CD4-positive, alpha-beta T cell treated with Interleukin-12 subunit alpha and Interleukin-12 subunit beta, for 1 hour (primary cell): ENCODE measurements at places on chromosomes 2 and 18.
A peak's percentile ranks its signal among the peaks of the same experiment; 100 is the strongest.

- DNase-seq = no peak
Measured at GRCh38 chr2:92073036-92073814, 2798.0 kb upstream of the TEKT4 start.

GRCh38 chr2:101995804-101996203 lies 4.0 kb downstream of the IL1R2 start:
- DNase-seq = no peak

- DNase-seq = no peak
Measured at GRCh38 chr18:36633961-36634412, 194.8 kb downstream of the TPGS2 start.

GRCh38 chr2:57828221-57828620 lies 218.4 kb upstream of the VRK2 start:
- DNase-seq = no peak

GRCh38 chr2:11938196-11938595 lies 191.8 kb downstream of the LPIN1 start:
- no peak for DNase-seq

DNA sequence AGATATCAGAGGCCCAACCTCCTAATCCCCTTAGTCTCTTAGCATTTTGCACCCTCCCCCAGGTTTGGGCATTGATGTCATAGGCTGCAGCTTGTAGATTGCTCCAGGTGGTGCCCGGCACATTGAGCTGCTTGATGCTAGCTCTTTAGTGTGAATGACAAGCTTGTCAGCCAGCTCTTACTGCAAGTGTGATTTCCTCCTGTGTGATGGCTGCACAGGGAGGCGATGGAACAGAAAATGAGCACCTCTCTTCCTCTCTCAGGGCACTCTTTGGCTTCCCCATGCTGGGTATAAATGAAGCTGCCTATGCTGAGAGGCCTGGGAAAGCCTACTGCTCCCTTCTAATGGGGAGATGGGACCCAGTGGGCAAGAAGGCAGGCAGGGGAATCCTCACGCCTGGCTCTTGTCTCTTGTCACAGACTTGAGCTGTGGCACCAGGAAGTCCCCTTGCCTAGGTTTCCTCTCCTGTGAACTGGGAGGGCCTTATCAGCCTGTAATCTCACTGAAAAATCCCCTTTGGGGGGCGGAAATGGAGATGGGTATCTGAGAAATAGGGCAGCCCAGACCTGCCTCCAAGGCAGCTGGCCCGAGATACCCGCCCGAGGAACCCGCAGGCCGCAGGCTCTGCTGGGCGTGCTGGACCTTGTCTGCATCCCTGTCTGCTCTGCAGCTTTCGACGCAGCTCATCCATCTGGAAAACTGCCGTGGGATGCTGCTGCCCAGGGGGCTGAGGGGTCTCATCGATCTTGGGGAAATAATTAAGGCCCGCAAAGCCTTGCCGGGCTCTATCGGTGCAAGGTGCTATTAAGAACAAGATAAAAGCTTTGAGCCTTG lies 163.5 kb upstream of the CXCR4 start:
- DNase-seq = peak; percentile 80

- DNase-seq = no peak
Measured at GRCh38 chr2:189260361-189260814, 80.8 kb upstream of the COL5A2 start.

DNA sequence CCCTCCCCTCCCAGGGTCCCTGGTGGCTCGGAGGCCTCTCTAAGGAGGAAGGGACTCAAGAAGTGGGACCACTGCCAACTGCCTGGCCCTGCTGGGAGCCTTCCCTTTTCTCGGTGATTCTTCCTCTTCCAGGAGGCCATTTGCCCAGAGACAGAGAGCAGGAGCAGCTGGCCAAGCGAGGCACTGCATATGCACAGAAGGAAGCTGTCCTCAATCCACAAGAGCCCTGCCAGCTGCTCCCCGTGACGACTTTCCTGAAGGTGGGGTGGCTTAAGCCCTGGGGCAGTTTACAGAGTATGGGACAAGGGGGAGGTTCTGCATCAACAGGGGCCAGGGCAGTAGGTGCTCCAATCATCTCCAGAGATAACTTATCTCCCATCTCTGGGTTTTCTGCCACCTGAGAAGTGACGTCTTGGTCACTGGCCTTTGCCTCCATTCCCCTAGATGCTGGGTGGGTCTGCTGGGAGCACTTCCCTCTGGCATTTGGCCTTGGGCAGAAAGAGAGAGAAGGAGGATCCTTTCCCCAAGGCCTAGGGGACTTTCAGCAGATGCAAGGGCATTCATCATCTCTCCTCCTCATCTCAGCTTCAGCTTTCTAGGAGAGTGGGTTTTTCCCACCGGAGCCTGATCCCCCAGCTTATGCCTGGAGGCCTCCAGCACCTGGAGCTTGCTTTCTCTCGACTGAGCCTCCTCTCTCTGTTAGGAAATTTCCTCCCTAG lies 28.5 kb downstream of the CIB4 start:
- DNase-seq = no peak

GRCh38 chr2:12116228-12116750 lies 369.9 kb downstream of the LPIN1 start:
- DNase-seq = no peak

- DNase-seq = no peak
Measured at GRCh38 chr2:16853088-16853487, 187.5 kb upstream of the CYRIA start.

- DNase-seq = peak; percentile 6
Measured at GRCh38 chr2:181991171-181991885, 5.7 kb downstream of the PPP1R1C start.

DNA sequence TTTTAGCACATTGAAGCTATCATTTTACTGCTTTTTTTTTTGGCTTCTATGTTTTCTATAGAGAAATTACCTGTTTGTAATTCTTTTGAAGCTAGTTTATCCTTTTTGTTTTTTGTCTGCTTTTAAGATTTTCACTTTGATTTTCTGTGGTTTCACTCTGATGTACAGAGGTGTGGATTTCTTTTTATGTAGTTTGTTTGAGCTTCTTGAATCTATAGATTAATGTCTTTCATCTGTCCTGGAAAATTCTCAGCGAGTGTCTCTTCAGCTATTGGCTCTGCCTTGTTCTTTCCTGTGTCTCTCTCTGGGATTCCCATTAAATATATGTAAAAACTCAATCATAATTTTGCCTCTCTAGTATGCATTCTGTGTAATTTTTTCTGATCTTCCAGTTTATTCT lies 8.4 kb downstream of the POLE4 start:
- DNase-seq = no peak

- no peak for DNase-seq
Measured at GRCh38 chr2:28435814-28436351, 43.2 kb downstream of the FOSL2 start.

- no peak for DNase-seq
Measured at GRCh38 chr2:212929116-212929515, 222.3 kb downstream of the IKZF2 start.

- no peak for DNase-seq
Measured at GRCh38 chr2:240142859-240143258, 2.4 kb upstream of the OTOS start.

DNA sequence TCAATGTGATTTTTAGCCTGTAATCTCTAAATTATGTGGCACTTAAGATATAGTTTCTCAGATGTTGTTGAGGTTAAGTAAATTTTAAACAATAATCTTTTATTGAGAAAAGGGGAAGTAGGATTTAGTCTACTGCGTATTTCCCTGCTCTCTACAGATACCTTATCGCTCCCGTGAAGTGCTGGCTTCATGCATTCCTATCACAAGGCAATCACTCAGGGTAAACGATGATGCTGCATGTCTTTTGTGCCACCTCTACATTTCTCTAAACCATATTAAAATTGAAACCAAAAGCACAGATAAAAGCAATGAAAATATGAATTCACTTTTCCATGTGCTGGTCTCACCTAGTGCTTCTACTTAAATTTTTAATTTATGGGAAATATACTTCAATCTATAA lies 14.4 kb upstream of the RPE start:
- no peak for DNase-seq

GRCh38 chr2:226756131-226756530 lies 43.5 kb downstream of the IRS1 start:
- DNase-seq = no peak

GRCh38 chr2:239122421-239123110 lies 274.7 kb downstream of the TWIST2 start:
- no peak for DNase-seq

GRCh38 chr2:239948100-239948881 lies 76.9 kb downstream of the NDUFA10 start:
- DNase-seq = no peak

- no peak for DNase-seq
Measured at GRCh38 chr2:215313255-215313613, 1.4 kb downstream of the ATIC start.

DNA sequence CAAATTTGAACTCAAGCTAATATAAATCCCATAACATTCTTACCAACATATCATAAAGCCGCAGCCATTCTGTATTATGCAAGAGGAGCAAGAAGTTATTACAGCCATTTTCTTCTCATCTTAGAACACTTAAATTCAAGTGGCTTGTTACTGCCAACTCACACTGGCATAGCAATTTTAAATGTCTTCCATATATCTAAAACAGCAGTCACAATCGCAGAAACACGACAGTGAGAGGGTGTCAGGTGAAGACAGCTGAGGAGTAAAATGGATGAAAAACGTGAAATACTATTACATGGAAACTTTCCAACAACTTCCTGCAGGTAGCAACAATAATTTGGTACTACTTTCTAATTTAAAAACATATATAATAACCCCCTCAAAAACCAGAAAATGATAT lies 17.9 kb downstream of the PPP3R1 start:
- DNase-seq = no peak

DNA sequence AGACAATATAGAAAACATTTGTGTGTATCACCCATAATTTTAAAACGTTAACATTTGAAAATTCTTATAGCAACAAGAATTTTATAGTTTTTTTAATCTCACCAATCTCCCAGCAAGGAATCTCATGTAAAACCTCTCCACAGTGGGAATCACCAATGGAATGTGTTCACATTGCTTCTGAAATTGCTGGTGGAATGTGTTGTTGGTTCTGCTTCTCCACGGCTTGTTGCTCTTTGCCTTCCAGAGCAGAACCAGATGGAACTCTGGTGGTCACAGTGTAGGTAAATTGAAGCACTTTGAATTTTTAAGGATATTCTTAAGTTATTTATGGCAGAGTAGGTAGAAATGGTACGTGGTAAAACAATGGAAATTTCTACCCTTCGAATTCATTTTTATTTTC lies 35.1 kb downstream of the DCAF17 start:
- DNase-seq = no peak

DNA sequence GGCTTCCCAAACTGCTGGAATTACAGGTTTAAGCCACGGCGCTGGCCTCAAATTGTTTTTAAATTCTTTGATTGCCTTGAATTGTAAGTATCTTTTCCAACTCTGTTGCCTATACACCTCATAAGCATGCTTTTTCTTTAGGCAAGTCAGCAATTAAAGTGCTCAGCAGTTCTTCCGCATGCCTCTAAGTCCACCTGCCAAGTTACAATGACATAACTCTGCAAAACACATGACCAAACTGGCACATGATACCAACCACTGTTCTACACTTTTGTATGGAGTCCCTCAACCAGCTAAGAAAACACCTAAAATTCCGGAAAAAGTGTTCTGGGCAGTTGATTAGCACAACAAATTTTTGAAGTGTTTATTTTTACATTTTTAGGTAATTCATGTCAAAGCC lies 5.1 kb downstream of the TXNL4A start:
- no peak for DNase-seq

DNA sequence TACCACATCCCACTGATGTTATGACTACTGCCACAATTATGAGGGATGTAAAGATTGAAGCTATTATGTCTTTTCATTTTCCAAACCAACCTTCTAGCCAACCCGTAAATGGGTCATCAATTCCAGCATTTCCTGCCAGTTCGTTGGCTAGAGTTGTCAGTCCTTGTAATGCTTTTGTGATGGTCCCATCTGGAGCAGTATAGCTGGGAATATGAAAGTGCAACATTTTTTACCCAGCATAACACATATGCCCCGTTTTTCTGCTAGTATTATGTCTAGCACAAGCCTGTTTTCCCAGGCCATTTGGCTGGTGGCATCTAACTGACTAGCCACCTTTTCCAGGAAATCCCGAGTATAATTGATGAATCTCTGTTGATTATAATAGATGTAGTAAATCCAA lies 1501.6 kb upstream of the SLC39A10 start:
- no peak for DNase-seq

- no peak for DNase-seq
Measured at GRCh38 chr2:165905269-165905668, 48.3 kb downstream of the TTC21B start.

DNA sequence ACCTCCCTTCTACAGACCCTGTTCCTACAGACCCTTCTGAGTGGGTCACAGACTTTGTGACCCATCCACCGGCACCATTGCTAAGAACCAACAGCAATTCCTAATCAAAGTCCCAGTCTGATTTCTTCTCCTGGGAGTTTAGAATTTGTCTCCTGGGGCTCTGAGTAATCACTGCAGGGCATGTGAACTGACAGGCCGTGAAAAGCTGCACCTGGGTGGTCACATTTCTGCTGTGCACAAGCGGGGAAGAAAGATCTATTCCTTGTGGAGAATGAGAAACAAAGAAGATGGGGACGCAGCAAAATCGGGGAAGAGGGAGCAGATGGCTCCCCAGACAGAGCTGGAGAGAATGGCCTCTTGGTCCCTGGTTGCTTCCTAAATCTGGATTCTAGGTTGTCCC lies 151.0 kb downstream of the ARL4C start:
- DNase-seq = no peak

DNA sequence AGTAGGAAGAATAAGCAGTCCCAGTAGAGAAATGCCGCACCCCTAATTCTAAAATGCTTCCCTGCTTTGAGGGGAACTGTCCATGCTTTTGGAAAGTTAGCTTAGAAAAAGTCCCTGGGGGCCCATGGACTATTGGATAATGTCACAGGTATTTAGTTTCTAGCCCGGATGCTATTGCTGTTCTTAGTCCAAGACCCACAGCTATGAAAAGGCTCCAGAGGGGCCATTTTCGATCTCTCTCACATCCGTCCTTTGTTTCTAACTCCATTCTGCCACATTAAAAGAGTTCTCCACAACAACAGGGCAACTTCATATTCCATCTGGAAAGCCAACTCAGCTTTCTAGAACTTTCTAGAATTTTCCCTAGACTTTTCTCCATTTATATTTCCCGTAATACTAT lies 47.2 kb downstream of the MGAT4A start:
- no peak for DNase-seq

GRCh38 chr2:20177556-20178248 lies 47.2 kb downstream of the SDC1 start:
- no peak for DNase-seq

DNA sequence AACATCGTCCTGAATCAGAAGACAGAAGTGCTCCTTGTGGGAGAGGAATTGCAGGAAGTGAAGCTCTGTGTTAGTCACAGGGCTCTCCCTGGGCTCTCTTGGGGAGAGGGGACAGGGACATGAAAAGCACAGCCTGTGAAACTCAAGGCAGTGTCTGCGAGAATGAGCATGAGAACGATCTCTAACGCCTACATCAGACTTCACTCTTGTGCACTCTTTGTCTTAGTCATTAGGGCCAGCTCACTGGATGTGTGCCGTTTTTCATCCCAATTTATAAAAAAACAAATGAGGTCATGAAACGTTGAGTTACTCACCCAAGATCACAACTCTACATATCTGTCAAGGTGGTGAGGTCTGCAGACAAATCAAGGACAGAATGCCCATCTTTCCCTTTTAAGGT lies 27.0 kb upstream of the TWIST2 start:
- no peak for DNase-seq

GRCh38 chr2:76211991-76212985 lies 501.6 kb upstream of the GCFC2 start:
- no peak for DNase-seq

- DNase-seq = no peak
Measured at GRCh38 chr2:220215785-220216184, 588.4 kb downstream of the SLC4A3 start.
